G401 (cell line): ENCODE measurements at places on chromosomes 3 and 15.

- DNase-seq, result no peak
These were observed 60.9 kb downstream of the TLNRD1 start for GRCh38 chr15:81061490-81062253.

- no peak for DNase-seq
These were observed 1.3 kb upstream of the CPA3 start for GRCh38 chr3:148863814-148864213.

DNA sequence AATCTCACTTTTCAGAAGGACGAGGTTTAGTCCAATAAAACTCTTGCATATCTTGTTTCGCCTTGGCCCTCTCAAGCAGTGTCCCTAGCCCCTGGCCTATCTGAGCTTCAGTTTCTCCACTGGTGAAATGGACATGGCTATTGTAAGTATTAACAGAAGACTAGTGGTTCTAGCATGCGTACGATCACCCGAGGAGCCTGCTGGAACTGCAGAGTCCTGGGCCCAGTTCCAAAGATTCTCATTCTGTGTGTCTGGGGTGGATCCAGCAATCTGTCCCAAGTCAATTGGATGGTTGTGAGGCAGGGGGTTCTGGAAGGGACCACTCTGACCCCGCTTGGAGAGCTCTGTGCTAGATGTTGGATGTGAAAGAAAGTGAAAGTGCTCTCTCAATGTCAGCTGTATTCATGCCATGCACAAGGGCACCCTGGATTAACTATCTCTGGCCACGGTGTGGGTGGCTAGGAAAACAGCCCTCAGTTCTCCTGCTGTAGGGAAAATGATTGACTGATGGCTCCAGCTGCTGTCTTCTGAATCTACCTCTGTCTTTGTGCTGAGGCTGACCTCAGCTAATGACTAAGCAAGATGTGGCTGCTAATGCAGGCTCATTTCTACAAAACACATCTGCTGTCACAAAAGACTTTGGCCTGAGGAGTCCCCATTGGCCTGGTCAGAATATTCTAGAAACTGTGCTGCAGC lies 1.9 kb upstream of the PLA1A start:
- DNase-seq, result peak; percentile 12

GRCh38 chr3:126114443-126115386 lies 30.8 kb upstream of the SLC41A3 start:
- no peak for DNase-seq

DNA sequence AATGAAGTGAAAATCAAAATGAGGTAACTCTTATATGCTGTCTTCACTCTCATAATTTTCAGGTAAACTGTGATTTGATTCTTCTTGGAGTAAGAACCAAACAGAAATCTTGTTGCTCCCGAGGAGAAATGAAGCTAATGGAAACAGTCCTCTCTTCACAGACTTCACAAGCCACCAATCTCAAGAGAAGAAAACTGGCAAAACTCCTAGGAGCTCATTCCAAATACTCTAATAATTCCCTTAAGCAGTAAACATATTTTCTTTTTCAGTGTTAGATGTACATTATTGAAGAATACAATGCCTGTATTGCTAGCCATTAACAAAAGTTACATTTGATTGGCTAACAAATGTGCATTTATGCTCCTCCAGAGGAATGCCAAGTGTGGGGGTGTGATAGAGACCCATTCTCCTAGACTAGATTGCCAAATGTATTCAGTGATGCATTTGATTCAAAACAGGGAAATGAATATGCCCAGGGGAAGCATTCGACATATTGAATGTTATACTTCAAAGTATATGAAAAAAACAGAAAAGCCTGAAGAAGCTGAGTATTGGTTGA lies 11.8 kb upstream of the RIOX2 start:
- DNase-seq, result no peak

GRCh38 chr3:16374047-16374934 lies 109.3 kb downstream of the OXNAD1 start:
- peak; percentile 55 for DNase-seq

GRCh38 chr3:56347219-56347871 lies 120.9 kb downstream of the ERC2 start:
- DNase-seq, result no peak

- no peak for DNase-seq
These were observed 11.2 kb downstream of the RPL32 start for GRCh38 chr3:12829886-12830784.

- DNase-seq, result no peak
These were observed 50.0 kb upstream of the PLCL2 start for GRCh38 chr3:16834753-16835152.
